Suppressor macrophage treated with lipopolysaccharide for 4 hours (primary cell): ENCODE measurements at places on chromosomes 7 and 10.
A peak's percentile ranks its signal among the peaks of the same experiment; 100 is the strongest.

DNA sequence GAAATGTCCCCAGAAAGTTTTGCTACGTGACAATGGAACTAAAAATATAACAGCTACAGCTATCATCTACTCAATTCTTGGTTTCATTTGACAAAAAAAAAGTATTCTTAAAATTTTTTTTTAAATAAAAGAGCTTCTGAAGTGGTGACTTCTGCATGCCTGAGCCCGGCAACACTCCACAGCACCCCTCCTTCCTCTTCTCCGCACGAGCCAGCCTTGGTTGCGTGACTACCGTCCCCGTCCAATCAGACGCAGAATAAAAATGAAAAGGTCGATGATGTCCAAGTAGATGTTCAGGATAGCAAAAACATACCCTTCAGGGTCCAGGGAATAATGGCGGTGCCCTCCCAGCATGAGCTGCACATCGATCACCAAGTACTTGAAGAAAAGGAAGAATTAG is 34.5 kb upstream of the GATAD1 start:
- DNase-seq, result no peak

DNA sequence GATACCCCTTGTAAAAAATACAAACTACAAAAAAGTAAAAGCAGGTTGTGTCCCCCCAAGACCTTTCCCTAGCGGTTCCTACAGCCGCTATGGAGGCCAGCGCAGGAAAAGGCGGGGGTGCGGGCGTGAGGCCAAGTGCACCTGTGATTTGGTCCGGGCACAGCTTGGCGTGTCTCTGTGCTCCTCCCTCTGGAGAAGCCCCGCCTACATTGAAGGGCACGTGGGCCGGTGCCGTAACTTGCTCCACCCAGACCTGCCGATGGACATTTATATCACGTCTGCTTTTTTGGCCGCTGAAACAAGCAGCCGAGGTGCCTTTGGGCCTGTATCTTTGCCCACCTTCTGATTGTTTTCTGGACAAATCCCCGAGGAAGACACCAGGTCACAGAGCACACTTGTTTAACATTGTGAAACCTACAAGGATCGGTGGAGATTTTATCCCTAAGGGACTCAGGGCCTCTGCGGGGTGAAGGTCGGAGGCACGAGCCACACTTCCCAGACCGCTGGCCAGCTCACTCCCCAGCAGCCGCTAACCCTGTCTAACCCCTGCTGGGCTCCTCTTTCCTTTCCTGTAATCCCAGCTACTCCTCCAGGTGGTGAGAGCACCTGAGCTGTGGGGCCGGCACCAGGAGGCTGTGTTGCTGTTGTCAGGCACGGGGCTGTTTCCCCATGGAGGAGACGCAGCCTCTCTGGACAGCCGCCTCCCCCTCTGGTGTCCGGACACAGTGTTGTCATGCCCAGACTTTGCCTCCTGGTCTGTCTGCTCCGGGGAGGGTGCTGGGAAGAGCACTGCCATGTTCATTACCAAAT is 18.8 kb upstream of the INPP5A start:
- DNase-seq, result no peak

- no peak for DNase-seq
These were observed 97.9 kb downstream of the ANKIB1 start for GRCh38 chr7:92343714-92344113.

DNA sequence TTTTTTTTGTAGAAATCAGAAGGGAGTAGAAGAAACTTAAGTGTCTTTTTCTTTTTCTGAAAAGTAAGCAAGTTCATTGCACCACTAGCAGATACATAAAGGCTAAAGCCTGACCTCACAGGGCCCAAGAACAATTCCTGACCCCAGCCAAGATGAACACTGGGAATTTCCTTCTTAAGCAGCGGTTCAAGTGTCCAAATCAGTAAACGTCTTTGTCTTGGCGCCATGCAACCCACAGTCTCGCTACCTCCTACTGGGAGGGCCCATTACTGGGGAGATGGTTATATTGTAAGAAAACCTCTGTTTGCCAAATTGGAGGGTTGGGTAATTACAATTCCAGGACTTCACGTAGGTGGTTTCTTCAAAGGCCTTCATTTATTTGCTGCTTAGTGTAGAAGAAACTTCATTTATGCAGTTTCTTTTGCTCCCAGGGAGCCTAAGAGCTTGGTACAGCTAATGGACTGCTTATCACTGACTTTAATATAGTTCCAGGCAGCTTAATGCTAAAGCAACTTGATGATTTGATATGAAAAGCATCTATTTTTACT is 58.3 kb upstream of the ADRB1 start:
- DNase-seq, result no peak

DNA sequence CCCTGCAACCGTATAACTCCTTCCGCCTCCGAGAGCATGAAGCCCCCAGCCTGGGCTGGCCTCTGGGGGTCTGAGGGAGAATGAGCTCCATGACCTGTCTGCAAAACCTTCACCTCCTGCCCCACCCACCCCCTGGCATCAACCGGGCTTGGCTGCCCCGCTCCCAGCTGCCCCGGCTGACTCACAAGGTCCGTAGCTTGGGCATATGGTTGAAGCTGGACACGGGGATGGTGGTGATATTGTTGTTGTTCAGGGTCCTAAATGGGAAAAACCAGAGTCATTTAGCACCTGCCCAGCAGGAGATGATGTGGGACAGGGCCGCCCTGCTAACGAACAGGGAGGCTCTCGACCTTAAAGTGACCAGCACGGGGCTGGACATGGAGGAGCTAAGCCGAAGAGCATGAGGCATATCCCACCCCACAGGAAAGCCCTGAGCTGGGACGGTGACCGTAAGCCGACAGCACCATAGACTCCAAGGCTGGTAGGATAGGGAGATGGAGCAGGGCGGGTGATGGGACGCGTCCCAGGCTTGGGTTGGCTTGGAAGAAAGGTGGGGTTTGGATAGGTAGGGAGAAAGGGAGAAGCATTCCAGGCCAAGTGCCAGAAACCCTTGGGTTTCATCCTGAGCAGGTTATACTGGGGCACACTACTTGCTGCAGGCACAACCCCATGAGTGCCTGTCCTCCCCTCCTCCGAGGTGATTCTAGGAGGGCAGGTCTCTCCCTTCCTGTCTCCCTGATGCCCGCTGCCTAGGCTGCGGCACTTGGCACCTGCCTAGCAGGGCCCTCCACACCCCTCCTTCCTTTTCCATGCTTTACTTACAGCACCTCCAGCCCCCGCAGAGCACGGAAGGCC is 121.5 kb downstream of the SLIT1 start:
- DNase-seq, result no peak

DNA sequence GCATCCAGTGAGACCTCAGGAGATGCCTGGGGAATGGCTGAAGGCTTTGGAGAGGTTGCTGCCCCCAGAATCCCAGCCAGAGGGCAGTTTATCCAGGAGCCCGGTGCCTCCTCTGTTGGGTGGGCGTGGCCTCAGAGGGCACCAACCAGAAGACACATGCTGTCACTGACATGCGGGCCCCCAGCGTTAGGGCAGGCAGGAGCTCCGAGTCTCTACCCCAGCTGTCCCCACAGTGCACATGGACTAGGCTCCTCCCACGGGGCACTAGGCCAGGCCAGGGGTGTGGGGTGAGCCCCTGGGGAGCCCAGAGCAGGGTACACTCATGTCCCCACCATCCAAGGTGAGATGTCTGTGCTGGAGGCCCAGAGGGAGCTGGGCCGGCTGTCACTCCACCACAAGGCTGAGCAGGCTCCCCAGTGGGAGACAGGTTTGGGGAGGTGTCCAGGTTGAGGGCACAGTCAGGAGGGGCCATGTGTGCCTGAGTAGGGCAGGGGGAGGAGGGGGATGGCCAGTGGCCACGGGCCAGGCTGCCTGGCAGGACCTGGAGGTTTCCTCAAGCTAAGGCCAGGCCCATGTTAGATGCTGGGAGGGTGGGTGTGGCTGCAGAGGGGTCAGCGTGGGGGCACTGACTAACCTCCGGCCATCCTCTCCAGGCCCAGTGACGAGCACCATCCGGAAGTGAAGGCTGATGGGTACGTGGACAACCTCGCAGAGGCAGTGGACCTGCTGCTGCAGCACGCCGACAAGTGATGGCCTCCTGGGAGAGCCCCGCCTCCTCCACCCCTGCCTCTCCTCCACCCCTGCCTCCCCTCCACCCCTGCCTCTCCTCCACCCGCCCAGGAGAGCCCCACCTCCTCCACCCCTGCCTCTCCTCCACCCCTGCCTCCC is 131.3 kb downstream of the FAM53B start:
- no peak for DNase-seq

DNA sequence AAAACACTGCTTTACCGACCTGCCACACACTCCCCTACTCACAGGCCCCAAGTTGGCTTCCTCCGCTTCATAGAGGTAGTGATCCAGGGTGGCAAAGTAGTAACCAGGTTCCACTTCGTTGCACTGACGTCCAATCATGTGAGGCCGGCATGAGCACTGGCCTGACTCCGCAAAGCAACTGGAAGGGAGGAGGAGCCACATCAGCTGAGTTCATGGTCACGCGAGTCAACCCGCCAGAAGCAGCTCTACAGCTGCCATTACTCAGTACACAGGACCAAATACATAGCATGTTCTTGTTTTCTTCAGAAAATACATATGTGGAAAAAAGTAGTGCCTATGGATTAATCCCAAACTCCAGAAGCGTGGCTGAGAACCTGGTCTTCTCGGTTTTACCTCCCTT is 38.5 kb downstream of the LAMB1 start:
- DNase-seq, result no peak

GRCh38 chr7:33744293-33745075 is 160.9 kb upstream of the BMPER start:
- DNase-seq, result peak; percentile 61

DNA sequence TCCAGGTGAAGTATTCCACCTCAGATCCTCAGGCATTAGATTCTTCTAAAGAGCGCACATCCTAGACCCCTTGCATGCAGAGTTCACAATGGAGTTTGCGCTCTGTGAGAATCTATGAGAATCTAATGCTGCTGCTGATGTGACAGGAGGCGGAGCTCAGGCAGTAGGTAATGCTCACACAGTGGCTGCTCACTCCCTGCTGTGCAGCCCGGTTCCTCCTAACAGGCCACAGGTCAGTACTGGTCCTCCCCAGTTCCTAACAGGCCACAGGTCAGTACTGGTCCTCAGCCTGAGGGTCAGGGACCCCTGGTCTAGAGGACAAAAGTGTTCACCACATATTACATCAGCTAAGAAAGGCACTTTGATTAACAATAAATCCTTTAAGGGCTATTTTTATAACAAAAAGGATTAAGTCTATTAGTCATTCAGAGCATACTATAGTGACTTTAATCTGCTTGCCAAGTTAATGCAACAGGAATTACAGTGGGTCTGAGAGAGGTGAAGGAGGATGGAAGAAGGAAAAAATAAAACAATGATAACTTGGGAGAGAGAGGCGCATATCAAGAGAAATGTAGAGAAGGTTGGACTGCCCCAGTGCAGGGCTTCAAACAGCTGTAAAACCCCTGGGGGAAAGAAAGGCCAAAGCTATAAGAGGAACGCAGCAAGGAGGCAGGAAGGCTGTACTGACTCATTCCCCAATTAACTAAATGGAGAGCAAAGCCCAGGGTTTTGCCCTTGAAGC is 49.2 kb downstream of the CUL2 start:
- no peak for DNase-seq

- DNase-seq, result no peak
These were observed 27.2 kb downstream of the IKZF1 start for GRCh38 chr7:50331564-50332208.

DNA sequence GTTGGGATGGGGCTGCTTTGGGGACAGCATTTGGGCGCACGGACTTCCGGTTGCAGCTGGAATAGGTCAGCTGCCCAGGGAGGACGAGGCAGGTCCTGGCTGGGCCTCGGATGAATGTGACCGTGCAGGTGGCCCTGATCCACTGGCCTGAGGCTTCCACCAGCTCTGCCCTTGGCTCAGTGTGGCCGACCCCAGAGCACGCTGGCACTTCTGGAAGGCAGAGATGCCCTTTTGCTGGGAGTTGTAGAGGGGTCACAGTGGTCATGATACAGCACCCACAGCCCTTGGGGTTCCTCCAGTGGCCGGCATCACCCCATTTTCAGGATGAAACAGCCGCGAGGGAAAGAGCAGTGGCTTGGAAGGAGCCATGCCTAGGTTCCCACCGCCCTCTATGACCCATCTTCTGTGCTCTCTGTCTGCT is 19.0 kb downstream of the ADCY1 start:
- no peak for DNase-seq

DNA sequence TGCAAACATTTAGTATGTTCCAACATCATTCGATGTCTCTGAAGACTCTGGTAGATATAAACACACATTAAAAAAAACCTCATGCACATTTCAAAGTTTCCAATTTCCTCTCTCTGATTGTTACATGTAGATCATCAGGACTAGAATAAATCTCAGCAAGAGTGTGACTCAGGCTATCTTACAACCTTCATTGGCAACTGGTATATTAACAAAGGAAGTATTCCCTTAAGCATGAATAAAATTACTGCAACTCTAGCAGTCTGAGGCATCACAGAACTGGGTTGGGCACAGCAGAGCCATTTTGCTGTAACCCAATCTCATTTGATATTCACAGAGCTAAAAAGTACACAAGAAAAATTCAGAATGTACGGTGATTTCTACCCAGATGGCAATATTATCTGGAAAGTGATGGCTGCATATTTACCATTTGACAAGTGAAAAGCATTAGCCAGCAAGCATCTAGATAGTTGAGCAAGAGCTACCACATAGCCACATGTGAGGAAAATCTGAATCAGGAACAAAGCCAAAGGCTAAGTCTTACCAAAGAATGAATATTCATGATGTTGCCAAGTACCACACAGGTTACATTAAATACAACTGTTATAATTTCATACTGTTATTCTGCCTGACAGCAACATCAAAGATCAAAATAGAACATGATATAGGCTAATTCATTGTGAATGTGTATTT is 232.2 kb downstream of the CRPPA start:
- DNase-seq, result no peak

DNA sequence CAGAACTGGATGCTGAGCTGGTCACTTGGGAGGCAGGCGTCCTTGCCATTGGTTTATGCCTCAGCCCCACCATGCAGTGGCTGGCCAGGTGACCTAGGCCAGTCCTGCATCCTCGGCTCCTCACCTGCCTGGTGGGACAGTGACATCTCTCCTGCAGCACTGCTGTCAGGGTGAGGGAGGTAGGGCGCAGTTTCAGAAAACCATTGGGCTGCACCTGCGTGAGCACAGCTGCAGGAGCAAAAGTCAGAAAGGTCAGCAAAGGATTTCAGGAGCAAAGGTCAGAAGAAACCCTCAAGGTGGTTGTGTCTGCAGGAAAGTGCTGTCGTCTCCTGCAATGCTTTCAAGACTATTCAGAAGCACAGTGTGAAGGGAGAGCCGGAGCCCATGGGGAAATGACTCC is 48.1 kb downstream of the EGFR start:
- no peak for DNase-seq

- DNase-seq, result no peak
These were observed 299.9 kb upstream of the ZMIZ1 start for GRCh38 chr10:78768876-78769275.

- DNase-seq, result no peak
These were observed 819 bp downstream of the POLD2 start for GRCh38 chr7:44122529-44122928.

GRCh38 chr10:44874166-44874565 is 37.0 kb upstream of the TMEM72 start:
- DNase-seq, result no peak

- no peak for DNase-seq
These were observed 155.6 kb upstream of the SEMA3C start for GRCh38 chr7:81074406-81074805.
